ENCODE measurements at places on chromosomes 12 and 14.

DNA sequence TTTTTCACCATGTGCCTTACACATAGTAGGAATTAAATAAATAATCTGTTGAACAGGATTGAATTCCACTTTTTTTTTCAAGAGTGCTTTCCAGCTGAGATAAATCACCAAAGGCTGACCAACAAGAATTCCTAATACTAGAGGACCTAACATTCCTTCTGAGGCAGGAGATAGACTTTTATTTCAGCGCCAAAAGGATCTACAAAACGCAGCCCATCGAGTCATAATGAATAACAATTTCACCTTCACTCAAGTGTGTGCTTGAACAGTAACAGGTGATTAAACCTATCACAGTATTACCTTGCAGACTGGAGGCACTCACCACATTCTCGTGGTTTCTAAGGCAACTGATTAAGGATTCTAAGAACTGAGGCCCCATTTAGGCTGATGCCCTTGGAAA is 224.3 kb upstream of the ATP2B1 start:
- DNase-seq: no peak

- DNase-seq: no peak
These were observed 62.2 kb downstream of the RFX4 start for GRCh38 chr12:106645074-106645421.

GRCh38 chr12:106941481-106942156 is 14.1 kb upstream of the TMEM263 start:
- DNase-seq: no peak

DNA sequence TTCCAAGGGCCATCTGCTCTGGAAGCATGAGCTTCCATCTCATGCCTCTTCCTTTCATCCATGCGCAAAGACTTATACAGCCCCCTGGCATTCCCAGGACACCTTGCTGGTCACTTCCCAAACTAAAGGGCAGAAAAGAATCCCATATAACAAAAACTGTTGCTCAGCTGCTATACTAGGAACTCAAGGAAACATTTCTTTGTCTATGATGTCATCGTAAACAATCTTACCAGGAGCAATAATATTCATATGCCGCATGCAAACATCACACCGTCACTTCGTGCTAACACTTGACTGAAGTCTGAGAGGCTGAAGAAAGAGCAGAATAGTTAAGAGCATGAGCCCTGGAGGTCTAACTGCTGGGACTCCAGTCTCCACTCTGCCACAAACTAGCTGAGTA is 50.5 kb upstream of the CDKN3 start:
- DNase-seq: no peak

GRCh38 chr12:753611-754472 is 1.5 kb downstream of the WNK1 start:
- DNase-seq: no peak

DNA sequence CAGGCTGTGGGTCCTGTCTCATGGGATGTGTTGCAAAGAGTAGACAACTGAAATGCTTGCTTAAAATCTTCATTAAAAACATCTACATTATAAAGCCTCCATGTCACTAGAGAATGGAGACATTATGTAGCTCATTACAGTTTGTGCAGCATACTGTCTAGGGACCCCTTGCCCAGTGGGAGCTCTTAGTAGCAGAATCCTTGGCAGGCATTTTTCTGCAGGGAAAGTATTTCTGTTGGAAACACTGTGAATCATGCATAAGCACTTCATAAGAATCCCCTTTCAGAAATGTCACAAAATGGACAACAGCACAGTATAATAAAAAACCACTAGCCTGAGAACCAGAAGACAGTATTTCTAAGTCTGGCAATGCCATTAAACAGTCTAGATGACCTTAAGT is 174.3 kb downstream of the MGAT4C start:
- DNase-seq: no peak

Data from omental fat pad (tissue), 4 donors.